ENCODE measurements at places on chromosomes 11 and 22.

GRCh38 chr11:77278595-77279506 lies 22.6 kb downstream of the GDPD4 start:
- no peak for DNase-seq

GRCh38 chr11:96322775-96323641 lies 20.0 kb downstream of the MAML2 start:
- DNase-seq: no peak

GRCh38 chr22:49244466-49245420 lies 582.9 kb downstream of the BRD1 start:
- DNase-seq: no peak

- DNase-seq: no peak
Observed at GRCh38 chr11:107044503-107044902, 26.2 kb upstream of the GUCY1A2 start.

GRCh38 chr11:119117004-119117706 lies 4.2 kb upstream of the HINFP start:
- no peak for DNase-seq

GRCh38 chr11:9533058-9533457 lies 40.4 kb upstream of the WEE1 start:
- no peak for DNase-seq

GRCh38 chr11:95891423-95892170 lies 32.3 kb downstream of the MTMR2 start:
- no peak for DNase-seq

DNA sequence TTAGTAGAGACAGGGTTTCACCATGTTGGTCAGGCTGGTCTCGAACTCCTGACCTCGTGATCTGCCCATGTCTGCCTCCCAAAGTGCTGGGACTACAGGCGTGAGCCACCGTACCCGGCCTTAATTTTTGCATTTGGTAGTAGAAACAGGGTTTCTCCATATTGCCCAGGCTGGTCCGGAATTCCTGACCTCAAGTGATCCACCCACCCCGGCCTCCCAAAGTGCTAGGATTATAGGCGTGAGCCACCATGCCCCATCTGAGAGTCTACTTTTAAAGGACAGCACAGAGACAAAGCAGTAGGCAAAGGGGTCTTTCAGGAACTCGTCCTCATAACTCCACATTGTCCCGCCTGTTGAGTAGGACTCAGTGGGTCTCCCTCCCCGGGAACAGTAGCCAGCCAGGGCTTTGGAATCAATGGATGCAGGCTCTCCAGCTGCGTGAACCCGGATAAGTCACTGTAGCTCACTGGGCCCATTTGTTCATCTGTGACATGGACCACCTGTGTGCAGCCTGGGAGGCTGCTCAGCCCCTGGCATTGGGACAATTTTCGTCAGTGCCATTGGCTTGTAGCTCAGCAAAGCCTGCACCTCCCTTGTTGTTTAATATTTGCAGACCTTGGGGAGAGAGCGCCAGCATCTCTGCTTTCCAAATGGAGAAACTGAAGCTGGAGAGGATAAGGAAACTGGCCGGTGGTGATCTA lies 86.1 kb downstream of the ARHGAP8 start:
- DNase-seq: no peak

DNA sequence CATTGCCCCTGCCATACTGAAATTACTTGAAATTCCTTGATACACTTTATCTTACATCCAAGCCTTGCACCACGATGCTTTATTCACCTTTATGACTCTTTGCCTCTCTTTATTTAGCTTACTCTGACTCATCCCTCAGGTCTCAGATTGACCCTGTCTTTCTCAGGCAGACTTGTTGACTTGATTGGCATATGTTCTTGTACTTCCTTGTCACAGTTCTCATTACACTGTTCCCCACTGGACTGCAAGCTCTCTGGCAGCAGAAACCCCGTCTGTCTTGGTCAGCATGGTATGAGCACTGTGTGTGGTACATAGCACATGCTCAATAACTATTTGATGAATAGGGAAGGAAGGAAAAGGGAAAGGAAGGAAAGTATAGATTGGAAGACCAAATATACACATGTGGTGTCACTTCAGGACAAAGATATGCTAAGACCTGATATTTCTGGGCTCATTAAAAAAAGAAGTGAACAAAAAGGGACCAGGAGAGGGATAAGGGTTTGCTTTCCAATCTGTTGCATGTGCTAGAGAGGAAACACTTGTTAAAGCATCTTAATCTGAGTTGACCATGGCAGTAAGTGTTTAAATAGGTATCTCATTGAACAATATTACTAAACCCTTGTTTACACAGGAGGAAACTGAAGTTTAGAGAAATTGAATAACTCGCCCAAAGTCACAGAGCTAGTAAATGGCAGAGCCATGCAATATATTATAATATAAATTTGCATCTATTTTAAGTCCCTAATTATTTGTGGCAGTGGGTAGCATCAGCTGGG lies 7.2 kb downstream of the LYVE1 start:
- no peak for DNase-seq

DNA sequence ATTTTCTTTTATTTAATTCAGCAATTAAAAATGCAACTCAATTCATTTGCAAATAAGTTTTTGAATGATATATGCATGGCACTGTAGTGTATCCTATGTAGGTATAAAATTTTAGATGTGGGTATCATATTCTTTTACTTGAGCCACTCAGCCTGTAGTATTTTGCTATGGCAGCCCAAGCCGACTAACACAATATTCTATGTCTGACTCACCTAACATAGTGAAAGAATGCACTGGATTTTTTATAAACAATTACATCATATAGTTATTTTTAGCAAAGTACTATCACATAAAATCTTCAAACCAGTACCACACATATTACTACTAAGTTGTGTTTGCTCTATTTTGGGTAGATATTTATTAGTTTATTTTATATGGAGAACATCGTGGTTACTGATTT lies 21.9 kb upstream of the GRIA4 start:
- DNase-seq: no peak
